ENCODE measurements at places on chromosomes 11 and 22.

- DNase-seq, result no peak
Measured at GRCh38 chr11:1927026-1927847, 7.7 kb downstream of the TNNT3 start.

DNA sequence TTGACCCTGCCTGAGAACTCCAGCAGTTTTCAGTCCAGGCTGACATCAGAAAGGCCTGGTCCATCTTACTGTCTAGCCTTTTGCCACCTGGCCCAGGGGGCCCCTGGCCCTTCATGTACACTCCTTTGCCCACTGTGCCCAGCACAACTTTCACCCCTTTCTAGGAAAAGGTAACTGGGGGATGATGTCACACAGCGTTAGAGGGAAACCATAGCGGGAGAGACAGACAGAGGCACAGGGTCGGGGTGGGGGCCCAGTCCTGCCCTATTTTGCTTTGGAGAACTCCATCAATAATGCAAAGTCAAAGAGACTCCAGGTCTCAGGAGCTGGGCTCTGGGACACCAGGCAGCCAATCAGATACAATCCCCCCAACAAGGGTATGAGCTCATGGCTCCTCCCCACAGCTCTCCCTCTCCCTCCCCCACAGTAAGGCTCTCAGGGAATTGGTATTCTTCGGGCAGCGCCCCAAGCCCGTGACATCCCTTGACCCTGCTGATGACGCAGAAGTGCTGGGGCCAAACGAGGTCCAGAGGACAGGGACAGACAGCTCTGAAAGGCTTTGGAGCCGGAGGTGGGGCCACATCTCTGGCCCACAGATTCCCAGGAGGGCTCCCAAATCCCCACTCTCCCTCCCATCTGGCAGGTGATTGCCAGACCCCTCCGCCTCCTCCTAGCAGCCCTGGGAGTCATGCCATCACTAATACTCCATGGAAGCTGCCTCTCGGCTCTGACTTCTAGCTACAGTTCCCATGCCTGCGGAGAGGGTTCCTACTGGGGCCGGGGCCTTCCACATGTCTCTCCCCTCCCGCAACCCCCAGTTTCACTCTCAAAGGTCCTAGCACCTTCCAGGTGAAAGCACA, 5.9 kb downstream of the USP2 start:
- DNase-seq, result no peak

DNA sequence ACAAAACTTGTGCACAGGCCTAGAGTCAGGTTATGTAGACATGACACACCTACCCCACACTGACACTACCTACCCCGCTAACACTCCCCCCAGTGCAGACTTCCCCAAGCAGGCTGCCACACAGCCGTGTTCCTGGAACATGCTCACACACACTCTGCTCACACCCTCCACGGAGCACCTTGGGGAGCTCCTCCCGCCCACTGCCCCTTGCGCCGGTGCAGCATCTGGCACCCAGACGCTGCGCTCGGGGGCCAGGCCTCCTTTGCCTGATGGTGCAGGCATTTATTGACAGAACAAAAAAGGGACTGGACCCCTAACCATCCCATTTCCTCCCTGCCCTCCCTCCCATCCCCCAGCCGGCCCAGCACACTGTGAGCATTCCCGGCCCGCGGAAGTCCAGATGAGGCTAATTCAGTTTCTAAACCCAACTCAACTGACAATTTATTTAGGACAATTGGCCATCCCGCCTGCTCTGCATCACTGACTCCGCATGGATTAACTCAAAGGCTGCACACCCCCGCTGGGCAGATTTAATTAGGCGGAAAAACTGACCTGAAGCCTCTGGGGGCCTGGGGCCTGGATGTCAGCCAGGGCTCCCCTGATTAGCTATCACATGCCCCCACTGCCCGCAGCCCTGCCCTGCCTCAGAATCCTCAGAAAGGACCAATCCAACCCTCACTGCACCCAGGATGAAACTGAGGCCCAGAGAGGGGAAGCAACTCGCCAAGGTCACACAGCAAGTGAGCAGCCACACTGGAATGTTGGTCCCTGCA, 30.1 kb downstream of the KCNC1 start:
- DNase-seq, result no peak

DNA sequence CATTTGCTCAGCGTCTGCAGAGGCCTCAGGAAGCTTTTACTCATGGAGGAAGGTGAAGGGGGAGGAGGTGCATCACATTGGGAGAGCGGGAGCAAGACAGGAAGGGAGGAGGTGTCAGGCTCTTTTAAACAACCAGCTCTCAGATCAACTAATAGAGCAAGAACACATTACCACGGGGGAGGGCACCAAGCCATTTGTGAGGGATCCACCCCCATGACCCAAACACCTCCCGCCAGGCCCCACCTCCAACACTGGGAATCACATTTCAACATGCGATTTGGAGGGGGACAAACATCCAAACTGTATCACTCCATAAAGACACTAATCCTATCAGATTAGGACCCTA, 18.9 kb upstream of the THY1 start:
- no peak for DNase-seq

GRCh38 chr11:112525844-112526590, 265.4 kb upstream of the PLET1 start:
- no peak for DNase-seq

DNA sequence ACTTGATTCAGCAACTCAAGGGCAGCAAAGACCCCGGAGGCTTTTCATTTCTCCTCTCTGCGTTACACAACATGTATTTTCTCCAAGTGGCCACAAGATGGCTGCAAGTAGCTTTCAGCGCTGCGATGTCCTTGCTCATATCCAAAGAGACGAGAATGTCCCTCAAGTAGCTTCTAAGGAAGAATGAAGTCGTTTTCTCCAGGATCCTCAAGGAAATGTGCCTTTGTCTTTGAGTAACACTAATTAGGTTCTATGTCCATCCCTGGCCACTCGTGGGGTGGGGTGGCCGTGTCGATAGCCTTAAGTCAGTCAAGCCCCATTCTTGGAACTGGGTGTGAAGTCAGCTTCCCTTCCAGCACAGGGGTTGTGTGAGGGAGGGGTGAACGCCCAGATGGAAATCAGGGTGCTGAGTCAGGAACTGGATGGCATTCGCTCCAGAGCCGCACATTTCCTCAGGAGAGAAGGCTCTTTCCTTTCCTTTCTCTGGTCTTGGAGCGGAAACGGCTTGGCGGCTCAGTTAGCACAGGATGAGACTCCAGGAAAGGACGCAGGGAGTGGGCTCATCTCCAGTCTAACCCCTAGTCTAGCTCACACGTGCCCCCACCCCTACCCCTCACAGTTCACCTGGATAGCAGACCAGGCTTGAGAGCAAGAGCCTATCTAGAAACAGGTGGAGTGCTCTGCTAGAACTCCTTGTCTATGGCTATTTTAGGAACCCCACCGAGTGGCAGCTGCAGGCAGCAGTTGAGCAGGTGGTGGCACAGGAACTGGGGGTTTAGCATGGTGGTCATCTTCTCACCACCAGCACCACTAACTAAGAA, 44.3 kb downstream of the NNMT start:
- DNase-seq, result no peak

DNA sequence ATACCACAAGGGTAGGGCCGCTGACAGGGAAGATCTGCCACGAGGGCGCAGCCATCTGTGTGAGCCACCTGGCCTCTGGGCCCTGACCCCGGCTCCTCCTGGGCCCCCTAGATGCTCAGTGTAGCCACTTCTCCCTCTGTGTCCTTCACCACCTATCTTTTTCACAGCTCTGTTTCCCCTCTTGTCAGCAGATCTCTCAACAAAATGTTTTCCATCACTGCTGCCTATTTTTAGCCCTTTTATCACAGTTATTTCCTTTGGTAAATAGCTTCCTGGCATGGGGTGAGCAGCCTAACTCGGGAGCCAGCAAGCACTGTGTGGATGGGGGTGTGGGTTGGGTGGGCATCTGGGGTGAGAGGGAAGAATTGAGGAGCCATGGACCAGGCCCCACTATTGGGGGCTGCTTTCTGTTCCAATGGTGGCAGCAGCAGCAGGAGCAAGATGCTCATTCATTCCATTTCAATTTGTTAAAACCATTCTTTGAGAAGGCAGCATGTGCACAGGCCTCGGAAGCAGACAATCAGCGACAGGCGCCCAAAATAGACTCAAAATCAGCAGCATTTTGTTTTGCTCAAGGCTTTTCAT, 135.2 kb upstream of the NAV2 start:
- DNase-seq, result no peak
